ENCODE measurements at places on chromosomes 1 and 21.

GRCh38 chr1:241551759-241552638 lies 19.8 kb downstream of the KMO start:
- DNase-seq: no peak

- DNase-seq: no peak
Observed at GRCh38 chr1:6220236-6220635, 14.3 kb downstream of the RNF207 start.

- DNase-seq: no peak
Observed at GRCh38 chr1:24635195-24635843, 7.8 kb upstream of the SRRM1 start.

- no peak for DNase-seq
Observed at GRCh38 chr1:245609354-245610150, 454.8 kb downstream of the KIF26B start.

GRCh38 chr1:227356620-227357146 lies 38.4 kb upstream of the CDC42BPA start:
- DNase-seq: no peak

DNA sequence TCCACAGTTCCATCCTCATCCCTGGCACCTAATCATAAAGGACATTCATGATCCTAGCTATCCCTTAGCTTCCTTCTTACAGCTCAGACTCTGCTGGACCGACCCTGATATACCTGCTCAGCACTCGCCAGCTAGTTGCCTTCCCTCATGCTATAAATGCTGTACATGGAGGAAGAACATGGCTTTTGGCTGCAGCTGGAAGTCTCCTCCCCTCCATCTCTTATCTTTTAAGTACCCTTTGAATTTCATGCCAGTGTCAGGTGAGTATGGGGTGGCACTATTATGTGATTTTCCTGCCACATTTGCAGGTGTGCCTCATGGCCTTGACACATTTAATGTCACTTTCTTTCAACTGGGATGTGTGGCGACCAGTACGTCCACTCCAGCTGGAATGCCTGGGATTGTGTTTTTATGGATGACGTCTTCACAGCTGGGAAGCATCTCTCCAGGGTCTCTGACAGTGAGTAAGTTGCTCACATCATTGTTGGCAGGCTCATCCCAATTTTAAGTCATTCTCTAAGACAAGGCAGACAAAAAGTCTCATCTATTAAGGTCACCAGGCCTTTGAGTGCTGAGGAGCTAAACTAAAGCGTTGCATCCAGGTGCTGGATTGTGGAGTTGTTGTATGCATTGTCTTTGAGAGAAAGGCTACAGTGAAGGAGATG lies 43.4 kb downstream of the RUNX1 start:
- DNase-seq: no peak

- no peak for DNase-seq
Observed at GRCh38 chr1:182677397-182678098, 6.8 kb downstream of the RGS8 start.

DNA sequence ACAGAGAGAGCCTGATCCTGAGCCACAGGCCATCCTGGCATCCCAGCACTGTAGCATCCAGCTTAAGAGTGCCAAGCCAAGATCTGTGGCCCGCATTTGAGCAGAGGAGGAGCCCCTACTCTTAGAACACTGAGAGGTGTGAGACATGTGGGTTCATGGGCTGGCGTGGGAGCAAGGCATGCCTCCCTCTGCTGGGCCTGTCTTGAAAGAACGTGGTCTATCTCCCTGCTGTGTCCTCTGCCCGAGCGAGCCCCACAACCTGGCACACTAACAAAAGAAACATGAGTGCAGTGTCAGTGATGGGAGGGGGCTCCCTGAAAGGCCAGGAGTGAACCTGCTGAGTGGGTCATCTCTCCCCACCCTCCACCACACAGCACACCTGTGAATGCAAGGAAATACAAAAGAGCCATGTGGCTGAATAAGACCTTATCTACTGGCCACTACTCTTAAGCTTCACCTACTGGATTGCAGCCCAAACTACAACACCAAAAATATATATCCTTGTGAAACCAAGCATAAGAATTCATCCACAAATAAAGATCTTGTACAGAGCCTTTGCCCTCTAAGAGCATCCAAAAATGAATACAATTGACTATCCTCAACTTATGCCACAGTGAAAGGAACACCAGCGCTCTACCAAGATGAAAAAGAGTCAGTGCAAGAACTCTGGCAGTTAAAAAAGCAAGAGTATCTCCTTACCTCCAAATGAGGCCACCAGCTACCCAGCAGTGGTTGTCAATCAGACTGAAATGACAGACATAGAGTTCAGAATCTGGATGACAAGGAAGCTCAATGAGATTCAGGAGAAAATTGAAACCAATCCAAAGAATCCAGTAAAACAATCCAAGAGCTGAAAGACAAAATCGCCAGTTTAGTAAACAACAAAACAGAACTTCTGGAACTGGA lies 259.4 kb upstream of the DAB1 start:
- no peak for DNase-seq

DNA sequence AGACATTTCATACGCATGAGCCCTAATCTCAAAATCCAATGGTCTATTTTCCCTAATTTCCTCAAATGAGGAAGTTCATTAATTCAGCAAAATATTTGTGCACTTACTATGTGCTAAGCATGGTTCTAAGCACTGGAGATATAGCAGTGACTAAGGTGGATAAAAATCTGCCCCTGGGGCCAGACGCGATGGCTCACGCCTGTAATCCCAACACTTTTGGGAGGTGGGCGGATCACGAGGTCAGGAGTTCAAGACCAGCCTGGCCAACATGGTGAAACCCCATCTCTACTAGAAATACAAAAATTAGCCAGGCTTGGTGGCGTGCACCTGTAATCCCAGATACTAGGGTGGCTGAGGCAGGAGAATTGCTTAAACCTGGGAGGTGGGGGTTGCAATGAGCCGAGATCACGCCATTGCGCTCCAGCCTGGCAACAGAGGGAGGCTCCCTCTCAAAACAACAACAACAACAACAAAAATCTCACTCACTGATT lies 4.3 kb upstream of the MIIP start:
- DNase-seq: no peak

DNA sequence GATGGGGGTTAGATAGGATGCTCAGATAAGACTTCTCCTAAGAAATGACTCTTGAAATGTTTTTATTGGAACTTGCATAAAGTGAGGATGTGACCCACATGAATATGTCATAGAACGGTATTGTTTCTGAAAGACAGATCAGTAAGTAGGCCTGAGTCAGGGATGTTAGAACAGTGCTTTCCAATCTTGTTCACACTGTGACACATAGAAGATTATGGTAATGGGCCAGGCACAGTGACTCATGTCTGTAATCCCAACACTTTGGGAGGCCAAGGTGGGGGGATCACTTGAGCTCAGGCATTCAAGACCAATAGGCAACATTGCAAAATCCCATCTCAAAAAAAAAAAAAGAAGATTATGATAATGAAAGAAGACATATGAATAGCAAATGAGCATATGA lies 32.9 kb downstream of the FMO4 start:
- no peak for DNase-seq

- DNase-seq: no peak
Observed at GRCh38 chr1:203644661-203645510, 18.3 kb downstream of the ATP2B4 start.

- DNase-seq: no peak
Observed at GRCh38 chr1:33997127-33998036, 133.5 kb downstream of the HMGB4 start.

- no peak for DNase-seq
Observed at GRCh38 chr1:64292399-64292798, 89.0 kb downstream of the UBE2U start.

DNA sequence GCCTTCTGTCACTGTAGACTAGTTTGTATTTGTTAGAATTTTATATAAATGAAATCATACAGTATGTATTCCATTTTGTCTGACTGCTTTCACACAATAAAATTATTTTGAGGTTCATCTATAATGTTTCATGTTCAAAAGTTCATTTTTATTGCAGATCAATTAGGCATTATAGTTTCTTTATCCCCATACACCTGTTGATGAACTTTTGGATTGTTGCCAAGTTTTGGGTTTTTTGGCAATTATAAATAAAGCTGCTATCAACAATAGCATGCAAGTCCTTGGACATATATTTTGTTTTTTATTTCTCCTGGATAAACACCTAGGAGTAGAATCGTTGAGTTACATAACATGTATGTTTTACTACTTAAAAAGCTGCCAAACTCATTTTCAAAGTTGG lies 47.1 kb upstream of the FAM3B start:
- DNase-seq: no peak

DNA sequence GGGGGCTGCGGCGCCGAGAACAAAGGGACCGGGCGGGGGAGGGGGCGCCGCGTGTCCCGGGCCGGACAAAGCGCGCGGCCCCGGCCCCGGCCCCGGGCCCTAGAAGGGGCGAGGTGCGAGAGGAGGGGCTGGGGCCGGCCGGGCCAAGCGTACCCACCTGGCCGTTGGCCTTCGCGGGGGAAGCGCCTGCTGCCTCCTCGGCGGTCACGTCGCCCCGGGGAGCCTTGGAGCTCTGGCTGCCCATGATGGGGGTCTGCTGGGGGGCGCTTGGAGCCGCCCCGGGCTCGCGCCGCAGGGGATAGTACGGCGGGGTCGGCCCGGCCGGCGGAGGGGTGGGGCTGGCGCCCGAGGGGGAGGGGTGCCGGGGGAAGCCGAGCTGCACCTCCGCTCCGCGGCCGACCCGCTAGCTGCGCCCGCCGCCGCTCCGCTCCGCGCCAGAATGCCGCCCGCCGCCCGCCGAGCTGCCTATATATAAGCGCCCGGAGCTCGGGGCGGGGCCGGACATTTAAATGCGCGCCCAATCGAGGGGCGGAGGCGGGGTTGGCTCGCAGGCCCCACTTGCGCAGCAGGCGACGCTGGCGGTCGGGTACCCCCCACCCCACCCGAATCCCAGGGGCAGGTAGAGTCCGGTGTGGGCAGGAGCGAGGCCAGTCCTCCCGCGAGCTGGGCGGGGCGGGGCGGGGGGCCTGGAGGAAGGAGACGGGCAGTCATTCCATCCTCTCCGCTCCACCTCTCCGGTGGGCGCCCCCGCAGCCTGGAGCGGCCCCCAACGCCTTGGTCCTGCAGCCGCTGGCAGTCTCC lies at the start of gene MARCKSL1:
MARCKSL1 (minus strand) TSS at position 444 of the 801 bp plus-strand sequence; CDS start at position 244, 200 bp downstream.
- peak; percentile 78 for DNase-seq

DNA sequence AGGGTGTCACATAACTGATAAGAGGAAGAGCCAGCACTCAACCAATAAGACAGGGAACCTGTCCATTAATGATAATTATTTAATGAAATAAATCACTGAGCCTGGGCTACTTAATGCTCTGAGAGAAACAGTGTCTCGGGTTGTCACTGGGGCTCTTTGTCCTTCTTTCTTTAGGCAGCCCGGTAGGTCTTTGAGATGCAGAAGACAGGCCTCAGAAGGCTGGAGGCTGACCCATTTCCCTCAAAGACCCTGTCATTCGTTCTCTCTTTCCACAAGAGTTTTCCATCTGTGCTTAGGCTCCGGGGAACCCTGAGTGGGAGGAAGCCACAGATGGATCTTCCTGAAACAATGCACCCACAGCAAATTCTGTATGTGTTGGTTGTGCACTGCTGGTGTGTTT lies 68.2 kb downstream of the BRINP2 start:
- DNase-seq: no peak

GRCh38 chr1:201020040-201020591 lies 3.4 kb downstream of the KIF21B start:
- no peak for DNase-seq
